Fibroblast of upper back skin (primary cell): ENCODE measurements at places on chromosomes 2 and 18.

DNA sequence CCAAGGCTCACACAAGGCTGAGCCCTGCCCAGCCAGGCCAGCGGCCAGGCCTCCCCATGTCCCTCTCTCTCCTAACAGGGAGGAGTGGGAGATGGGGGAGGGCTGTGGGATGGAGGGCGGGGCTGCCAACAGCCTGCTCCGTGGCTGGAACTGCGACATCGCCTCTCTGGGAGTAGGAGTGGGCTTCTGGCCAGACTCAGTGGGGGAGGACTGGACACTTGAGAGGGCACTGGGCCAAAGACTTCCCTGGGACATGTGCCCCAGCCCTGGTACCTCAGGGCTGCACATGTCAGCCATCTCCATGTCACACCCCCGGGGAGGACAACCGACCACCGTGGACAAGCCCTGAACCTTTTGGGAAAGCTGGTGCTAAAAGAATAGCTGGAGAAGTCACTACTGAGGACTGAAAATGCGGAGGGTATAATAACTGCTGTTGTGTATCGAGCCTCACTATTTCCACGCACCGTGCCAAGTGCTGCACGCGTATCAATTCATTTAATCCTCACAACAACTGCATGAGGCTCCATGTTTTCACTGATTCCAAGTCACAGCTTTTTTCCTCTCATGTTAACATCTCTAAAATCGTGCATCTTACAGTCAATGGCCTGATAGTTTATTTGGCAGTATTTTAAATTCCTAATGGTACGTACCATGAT lies 127.3 kb downstream of the MSH2 start:
- DNase-seq, result no peak

- DNase-seq, result no peak
These were observed 108.8 kb upstream of the TMEM200C start for GRCh38 chr18:6004119-6004518.

DNA sequence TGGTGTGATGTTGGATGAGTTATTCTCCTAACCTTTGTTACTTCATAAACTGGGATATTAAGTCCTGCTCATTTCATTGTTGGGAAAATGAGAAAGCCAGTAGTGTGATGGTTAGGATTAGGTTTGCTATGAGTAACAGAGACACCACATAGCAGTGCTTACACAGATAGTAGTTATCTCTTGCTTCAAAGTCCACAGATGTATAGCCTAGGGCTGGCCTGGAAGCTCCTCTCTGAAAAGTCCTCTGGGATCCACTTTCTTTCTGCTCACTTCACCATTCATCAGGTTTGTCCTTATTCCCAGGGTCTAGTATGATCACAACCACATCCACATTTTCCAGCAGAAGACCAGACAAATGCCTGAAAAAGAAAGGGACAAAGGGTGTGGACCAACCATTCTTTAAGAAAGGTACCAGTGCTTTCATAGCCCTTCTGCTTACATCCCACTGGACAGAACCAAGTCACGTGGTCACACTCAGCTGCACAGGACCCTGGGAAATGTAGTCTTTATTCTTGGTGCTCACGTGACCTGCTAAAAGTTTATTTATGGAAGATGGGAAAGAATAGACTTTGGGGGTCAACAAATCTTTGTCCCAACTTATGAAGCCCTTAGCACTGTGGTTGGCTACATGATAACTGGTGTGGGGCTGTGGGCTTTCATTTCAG lies 108.9 kb downstream of the INSIG2 start:
- DNase-seq, result no peak

DNA sequence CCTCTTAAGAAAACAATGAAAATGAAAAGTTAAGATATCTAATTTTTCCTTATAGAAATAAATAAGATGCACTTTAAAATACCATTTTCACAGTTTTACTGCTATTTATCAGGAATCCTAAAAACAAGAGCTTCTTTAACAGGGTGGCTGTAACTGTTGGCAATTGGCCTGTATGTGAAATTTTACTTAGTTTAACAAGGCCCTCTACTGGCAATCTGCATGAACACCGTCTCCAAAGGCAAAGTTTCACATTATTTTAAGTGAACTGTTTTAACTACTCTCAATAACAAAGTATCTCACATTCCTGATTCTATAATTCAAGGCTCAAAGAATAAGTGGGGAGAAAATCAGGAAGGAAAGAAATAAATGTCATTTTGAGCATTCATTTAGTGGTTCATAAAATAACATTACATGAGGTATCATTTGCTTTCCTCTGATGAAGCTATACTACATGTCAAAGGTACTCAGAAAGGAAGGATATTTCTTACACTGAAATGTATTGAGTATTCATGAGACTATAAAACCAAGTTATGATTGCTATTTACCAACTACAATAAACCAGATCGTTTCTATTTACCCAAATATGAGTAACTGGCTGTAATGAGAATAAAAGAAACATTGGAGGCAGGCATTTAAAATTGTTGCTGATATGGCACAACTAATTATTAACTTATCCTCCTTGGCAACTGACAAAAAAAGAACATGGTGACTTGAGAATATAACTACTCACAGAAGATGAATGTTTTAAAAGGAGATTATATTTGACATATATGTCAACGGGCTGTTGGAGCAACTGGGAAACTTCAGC lies 7.0 kb downstream of the NCKAP5 start:
- DNase-seq, result peak; percentile 75

DNA sequence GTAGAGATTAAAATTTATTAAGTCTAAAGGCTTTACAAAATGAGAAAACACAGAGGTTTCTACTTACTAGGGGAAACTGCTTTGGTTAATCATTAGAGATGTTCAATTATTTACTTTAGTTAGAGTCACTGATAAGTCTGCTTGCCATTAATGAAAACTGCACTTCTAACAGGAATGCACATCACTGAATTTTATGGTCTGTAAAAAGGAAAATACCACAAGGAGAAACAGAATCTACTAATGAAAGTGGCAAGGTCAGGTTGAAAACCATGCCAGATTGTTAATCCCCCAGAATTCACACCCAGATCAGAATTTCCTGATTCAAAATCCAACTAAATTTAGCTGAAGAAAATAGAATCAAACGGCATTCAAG lies 90.5 kb upstream of the GRB14 start:
- no peak for DNase-seq

- DNase-seq, result peak; percentile 77
These were observed 77.7 kb upstream of the APCDD1 start for GRCh38 chr18:10376731-10377130.

DNA sequence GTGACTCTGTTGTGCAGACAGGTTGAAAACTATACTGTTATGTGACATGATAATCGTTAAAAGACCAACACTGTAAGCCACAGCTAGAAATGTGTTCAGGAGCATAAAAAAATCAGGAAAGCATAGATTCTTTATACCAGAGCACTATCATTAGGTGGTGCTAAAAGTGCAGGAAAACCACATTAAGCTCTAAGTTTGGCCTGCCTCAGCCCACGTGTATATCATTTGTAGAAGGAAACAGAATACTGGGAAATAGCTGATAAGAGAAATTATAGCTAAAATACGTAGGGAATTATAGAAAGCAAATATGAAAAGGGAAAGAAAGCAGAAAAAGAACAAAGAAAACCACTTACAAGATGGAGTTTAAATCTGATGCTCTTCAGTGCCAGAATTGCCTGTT lies 26.5 kb upstream of the C2orf74 start:
- DNase-seq, result peak; percentile 46

DNA sequence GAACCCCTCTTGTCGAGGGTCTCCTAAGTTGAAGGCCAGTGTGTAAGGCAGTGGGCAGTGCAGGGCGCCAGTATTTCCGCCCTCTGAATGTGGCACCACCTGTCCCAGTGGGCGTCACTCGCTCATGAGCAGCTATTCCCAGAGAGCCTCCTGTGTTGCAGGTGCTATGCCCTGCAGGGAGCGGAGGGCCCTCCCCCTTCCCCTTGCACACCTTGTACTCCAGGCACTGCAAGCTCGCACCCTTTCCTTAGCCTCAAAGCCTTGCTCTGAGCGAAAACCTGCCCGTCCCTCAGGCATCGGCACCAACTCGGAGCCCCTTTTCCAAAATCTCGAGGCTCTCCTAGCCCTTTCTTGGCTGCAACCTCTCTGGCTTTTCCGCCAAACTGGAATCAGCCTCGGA lies 282.7 kb downstream of the AGAP1 start:
- DNase-seq, result no peak

DNA sequence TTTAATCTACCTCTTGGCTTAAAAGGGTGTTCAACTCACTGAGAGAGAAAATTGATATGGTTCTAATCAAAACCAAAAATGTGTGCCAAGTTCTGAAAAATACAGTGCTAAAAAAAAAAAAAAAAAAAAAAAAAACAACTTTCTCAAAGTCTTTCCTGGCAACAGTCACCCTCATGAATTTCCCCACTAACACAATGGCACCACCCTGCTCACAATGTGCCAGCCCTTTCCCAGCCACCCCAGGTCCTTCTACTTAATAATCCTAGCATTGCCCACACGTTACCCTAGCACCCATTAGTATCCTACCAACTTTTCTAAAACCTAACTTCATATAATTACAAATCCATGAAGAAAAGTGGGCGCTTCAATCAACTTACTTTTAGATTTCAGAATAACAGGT lies 106.4 kb downstream of the AFF3 start:
- no peak for DNase-seq

DNA sequence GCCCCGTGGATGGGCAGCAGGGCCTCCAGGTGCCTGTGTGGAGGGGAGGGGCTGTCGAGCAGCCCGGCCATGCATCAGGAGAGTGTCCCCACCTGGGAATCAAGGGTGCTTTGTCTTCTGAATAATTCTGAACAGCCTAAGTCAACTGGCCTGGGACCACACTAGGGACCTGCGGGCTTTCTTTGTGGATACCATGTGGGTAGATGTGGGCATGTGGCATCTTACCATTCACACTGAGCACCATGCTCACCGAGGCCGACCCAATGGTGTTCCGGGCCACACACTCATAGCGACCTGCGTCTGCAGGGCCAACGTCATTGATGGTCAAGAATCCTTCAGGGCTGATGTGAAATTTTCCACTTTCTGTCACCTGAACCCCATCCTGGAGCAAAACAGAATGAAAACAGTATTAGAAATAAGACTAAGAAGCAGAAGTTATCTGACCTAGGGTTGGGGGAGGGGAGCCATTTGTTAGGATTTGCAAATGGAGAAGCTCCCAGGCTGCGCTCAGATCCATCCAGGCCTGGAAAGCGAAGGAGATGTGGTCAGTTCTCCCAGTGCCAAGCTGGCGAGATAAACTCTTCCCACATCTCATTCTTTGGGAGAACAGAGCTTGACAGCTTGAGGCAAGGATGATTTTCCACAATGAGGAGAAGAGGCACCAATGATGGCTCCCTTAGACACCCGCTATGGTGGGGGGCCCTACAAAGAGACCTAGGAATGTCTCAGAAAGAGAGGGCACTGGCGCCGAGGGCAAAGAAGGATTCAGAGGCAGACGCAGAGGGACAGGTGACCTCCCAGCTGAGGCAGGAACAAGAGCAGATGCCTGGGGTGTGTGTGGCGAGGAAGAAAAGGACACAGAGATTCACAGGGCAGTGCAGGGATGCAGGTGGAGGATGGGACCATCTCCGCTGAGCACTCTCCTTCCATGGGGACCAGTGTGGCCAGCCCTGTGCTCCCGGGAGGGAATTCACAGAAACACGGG lies 83.4 kb downstream of the PXDN start:
- no peak for DNase-seq

DNA sequence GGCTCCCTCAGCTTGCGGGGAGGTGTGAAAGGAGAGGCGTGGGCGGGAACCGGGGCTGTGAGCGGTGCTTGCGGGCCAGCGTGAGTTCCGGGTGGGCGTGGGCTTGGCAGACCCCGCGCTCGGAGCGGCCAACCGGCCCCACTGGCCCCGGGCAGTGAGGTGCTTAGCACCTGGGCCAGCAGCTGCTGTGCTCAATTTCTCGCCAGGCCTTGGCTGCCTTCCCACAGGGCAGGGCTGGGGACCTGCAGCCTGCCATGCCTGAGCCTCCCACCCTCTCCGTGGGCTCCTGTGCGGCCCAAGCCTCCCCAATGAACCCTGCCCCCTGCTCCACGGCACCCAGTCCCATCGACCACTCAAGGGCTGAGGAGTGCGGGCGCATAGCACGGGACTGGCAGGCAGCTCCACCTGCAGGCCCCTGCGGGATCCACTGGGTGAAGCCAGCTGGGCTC lies 48.2 kb downstream of the RNF138 start:
- no peak for DNase-seq

- no peak for DNase-seq
These were observed 119.6 kb downstream of the SH3RF3 start for GRCh38 chr2:109248590-109248989.

DNA sequence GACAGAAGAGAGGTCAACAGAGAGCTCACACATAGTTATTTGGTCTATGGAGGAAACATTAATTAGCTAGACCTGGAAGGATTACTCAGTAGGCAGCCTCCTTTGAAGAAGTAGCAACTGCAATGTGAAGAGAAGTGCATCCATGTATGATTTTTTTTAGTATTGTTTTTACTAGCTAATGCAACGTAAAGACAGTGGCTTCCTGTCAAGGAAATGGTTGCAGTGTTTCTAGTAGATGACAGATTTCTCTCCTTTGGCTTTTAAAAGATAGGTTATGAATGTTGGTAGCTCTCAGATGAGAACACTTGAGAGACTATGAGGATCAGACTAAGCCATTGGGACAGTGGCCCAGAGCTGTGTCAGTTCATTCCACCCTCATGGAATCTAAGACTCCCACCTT lies 175.8 kb downstream of the AGPS start:
- DNase-seq, result no peak

DNA sequence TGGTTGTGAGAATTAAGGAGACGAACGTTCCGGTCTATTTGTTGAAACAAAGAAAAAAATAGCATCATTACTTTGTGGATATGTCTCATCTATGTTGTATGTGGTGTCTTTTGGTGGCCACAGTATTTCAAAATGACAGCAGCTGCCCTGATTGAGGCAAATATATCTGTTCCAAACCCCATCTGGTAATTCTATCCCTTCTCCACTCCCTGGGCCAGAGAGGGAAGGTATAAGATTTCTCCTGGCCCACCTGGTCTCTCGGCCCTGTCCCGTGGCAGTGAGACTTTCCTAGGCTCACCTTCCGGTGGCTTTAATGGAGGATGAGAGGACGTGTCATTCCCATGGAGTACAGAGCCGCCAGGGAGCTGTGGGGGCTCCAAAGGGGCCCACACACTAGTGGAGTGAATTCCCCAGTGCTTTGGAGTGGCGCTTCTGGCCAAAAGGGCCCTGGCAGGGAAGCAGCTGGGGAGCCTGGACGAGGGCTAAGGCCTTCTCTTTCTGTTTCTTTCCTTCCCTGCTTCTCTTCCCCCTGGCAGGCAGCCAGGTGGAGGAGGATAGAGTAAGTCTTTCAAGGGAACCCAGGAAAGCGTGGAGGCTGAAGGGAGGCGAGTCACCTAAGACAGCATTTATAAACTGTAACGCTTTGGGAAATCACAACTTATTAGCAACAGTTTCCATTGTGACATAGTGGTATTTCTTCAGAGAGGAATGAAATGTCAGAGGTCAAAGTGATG lies 5.6 kb downstream of the FOSL2 start:
- DNase-seq, result peak; percentile 71

GRCh38 chr2:66573821-66574233 lies 138.9 kb downstream of the MEIS1 start:
- no peak for DNase-seq
